ENCODE measurements at places on chromosomes 3 and 15.

GRCh38 chr3:172268425-172268824, 179.8 kb downstream of the GHSR start:
- DNase-seq: no peak

DNA sequence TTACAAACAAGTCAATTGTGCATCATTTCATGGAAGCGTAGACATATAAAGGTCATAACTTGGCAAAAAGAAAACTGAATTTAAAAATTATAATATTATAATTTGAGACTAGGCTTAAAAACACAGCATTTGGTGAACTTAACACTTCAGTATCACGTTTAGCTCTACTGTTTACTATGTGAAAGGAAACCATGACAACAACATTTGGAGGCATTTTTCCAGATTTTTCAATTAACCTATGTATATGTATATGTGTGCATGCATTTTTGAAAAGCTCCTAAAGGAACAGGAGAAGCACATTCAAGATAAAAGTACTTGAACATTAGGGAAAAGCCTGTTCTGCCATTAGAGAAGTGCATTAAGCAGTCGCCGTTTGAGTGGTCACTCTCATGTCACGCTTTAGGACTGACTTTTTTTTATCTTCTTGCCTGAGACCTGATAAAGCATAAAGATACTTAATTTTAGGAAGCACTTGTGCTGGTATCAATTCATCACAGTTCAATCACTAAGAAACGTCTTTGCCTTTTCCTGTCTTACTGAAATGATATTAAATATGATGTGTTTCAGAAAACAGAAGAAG, 156.0 kb downstream of the NAALADL2 start:
- no peak for DNase-seq

DNA sequence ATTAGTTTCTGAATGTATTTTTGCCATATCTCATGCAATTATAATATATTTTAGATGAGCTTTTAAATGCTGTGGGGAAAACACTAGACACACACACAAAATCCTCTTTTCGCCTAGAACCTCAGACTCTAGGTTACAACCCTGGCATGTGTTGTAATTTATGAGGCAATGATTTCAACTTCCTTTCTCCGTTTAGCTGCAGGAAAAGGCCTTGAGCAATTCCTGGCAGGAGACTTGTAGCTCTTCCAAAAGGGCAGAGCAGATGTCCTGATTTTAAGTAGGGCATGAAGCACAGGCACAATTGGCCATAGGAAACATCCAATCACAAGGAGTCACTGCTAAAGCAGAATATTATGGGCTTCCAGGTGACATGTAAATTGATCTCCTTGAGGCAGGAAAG, 82.0 kb downstream of the GPR156 start:
- peak; percentile 76 for DNase-seq

GRCh38 chr3:42066516-42067181, 24.5 kb upstream of the TRAK1 start:
- DNase-seq: peak; percentile 59

GRCh38 chr3:157135671-157136396, 24.1 kb downstream of the CCNL1 start:
- peak; percentile 60 for DNase-seq

DNA sequence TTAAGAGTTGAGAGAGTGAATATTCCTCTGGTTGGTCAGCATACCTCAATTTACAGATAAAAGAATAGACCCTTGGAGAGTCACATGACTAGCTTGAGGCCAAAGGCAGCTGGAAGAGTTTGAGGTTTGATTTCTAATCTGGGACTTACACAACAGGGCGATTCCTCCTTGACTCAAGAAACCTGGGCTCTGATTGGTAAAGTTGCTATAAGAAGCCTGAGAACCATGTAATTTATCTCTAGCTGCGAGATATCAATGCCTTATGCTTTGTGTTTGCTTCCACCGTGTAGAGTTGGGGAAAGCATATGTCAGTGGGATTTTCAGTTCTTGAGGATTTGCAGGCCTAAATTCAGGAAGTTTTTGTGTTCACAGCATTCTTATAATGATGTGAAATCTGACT, 206.0 kb downstream of the KLHL25 start:
- no peak for DNase-seq

GRCh38 chr3:25662736-25663320, 1.9 kb downstream of the TOP2B start:
- no peak for DNase-seq

- no peak for DNase-seq
Measured at GRCh38 chr3:49104052-49104426, 518 bp downstream of the QARS1 start.

- peak; percentile 14 for DNase-seq
Measured at GRCh38 chr15:62545467-62546227, 380.6 kb upstream of the C2CD4B start.

DNA sequence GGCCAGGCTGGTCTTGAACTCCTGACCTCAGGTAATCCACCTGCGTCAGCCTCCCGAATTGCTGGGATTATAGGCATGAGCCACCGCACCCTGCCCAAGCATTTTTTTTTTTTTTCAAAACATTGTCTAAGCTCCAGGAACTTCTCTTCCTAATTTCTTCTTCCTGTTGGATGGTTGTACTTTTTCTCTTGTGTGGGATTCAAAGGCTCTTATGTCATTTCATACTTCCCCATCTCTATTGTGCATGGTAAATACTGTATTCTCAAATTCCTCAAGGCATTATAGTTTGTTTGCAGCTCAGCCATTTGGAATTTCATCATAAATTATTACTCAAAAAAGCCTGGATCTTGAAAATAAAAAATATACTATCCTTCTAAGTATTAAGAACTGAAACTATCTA, 199.1 kb upstream of the GADL1 start:
- no peak for DNase-seq

- no peak for DNase-seq
Measured at GRCh38 chr15:85671156-85671555, 123.6 kb downstream of the KLHL25 start.

DNA sequence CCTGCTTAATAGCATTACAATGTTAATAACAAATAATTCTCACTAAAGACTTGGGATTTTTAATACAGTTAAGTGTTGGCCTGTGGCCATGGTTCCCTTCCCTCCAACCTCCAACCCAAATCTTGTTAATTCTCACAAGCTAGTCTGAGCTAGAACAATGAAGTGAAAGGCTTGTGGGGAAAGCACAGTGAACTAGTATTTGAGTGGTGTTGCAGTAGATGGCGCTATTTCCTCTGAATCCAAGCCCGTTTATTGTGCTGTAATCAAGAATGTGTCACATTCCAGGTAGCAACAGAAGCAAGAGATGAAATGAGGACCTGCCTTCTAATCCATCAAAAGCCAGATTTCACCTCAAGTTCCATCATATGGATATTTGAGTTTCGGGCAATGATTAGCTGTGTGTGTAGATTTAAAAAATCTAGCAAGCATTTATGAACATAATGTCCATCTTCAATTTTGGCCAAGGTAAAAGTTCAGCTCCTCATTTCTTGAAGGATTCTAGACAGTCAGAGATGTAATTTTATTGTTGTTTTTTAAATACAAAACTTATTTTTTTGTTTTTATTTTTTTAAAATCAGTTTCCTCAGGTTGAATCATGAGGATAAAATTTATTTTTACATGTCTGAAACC, 160.7 kb downstream of the SQOR start:
- peak; percentile 63 for DNase-seq

Measured in M059J (cell line).